ENCODE measurements at places on chromosomes 5 and 9. TPM values are rescaled to one million over a fixed set of nuclear protein-coding genes. Genes with fewer than 3 reads are reported as not detected.

Gene TAF11L3
- not detected for total RNA-seq

Gene ITK
- 319 TPM for total RNA-seq

Gene CTSV
- 0.48 TPM for total RNA-seq

Gene MRRF
- 58.8 TPM for total RNA-seq

Gene CENPK
- 78.0 TPM for total RNA-seq

Gene THG1L
- 29.3 TPM for total RNA-seq

Gene CDC20B
- 0.18 TPM for total RNA-seq

Gene AQP7
- total RNA-seq, result not detected

Gene ENTPD2
- total RNA-seq, result not detected

- peaks cover 19% of the 10 kb centered on the region for H3K4me1 ChIP-seq
- peak overlapping the region; percentile 46 for H3K27ac ChIP-seq
- no peaks in the 10 kb centered on the region for H3K27me3 ChIP-seq
Observed at GRCh38 chr9:136437430-136437829, 2.2 kb downstream of the INPP5E start.

- no peaks in the 10 kb centered on the region for H3K4me1 ChIP-seq
- H3K27ac ChIP-seq, result no peak overlapping the region
- no peaks in the 10 kb centered on the region for H3K36me3 ChIP-seq
- DNase-seq, result no peak
- H3K4me3 ChIP-seq, result no peak overlapping the region
Observed at GRCh38 chr5:123157791-123158581, 68.9 kb downstream of the PRDM6 start.

- no peak overlapping the region for H3K27ac ChIP-seq
- DNase-seq, result no peak
- H3K27me3 ChIP-seq, result no peaks in the 10 kb centered on the region
- H3K36me3 ChIP-seq, result no peaks in the 10 kb centered on the region
Observed at GRCh38 chr9:115746496-115746895, 407.1 kb upstream of the PAPPA start.

- H3K4me3 ChIP-seq, result no peak overlapping the region
- no peaks in the 10 kb centered on the region for H3K36me3 ChIP-seq
- no peaks in the 10 kb centered on the region for H3K4me1 ChIP-seq
- no peak overlapping the region for H3K27ac ChIP-seq
- no peak for DNase-seq
Observed at GRCh38 chr9:114140850-114141249, 14.5 kb upstream of the COL27A1 start.

- H3K4me1 ChIP-seq, result no peaks in the 10 kb centered on the region
- H3K36me3 ChIP-seq, result no peaks in the 10 kb centered on the region
- no peak overlapping the region for H3K4me3 ChIP-seq
- no peaks in the 10 kb centered on the region for H3K27me3 ChIP-seq
Observed at GRCh38 chr9:81499594-81499993, 189.8 kb downstream of the TLE1 start.

- DNase-seq, result no peak
- H3K36me3 ChIP-seq, result no peaks in the 10 kb centered on the region
- H3K27ac ChIP-seq, result no peak overlapping the region
- no peaks in the 10 kb centered on the region for H3K4me1 ChIP-seq
- H3K4me3 ChIP-seq, result no peak overlapping the region
- peaks cover 17% of the 10 kb centered on the region for H3K27me3 ChIP-seq
Observed at GRCh38 chr9:124562328-124562727, 55.1 kb upstream of the NR5A1 start.

- no peak for DNase-seq
- no peak overlapping the region for H3K4me3 ChIP-seq
- no peaks in the 10 kb centered on the region for H3K4me1 ChIP-seq
Observed at GRCh38 chr5:167049043-167049663, 1242.3 kb upstream of the WWC1 start.

DNA sequence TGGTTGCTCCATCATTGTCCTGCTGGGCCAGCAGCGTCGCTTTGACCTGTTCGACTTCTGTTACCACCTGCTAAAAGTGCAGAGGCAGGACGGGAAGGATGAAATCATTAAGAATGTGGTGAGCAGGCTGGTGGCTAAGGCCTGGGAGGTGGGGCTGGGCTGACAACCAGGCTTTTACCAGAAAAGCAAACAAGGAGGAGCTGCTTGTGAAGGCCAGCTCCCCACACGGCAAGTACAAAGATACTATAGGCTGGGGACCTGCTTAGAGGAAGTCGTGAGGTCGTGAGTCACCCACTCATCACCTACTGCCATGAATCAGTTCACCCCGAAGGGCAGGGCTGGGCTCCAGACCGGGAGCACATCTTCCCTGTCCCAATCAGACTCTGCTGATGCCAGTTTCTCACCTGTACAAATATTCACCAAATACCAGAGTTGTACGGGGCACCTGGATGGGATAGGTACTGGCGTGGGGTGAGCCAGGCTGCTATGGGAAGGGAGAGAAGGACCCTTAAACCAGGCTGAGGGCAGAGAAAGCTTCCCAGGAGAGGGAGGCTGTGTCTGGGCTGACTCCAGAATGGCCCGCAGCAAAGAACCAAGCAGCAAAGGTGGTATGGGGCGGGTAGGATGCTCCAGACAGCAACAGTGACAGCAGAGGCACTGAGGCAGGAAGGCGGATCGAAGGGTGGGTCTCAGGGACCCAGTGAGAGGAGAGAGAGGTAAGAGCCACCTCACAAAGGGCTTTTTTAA, 69.3 kb upstream of the NIPAL4 start:
- no peak overlapping the region for H3K4me3 ChIP-seq
- no peaks in the 10 kb centered on the region for H3K27me3 ChIP-seq
- peak overlapping the region; percentile 96 for H3K27ac ChIP-seq

DNA sequence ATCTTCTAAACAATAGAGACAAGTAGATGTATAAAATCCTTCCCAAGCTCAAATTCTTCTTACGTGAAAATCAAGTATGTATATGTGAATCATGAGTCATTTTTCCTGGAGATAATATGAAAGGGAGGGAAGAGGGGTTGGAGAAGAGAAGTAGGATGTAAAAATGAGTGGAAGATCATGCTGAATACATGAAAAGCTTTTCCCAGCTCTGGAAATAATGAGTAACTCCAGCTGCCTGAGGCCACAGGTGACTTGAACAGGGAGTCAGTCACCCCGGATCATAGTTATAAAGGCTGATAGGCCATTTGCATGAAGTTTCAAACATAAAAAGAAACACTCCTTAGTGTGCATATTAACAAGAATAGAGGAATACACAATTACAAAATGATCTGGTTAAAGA, 486.7 kb downstream of the EFNA5 start:
- DNase-seq, result no peak
- no peak overlapping the region for H3K27ac ChIP-seq
- no peaks in the 10 kb centered on the region for H3K36me3 ChIP-seq
- no peaks in the 10 kb centered on the region for H3K27me3 ChIP-seq

GRCh38 chr9:124281931-124282371, 24.2 kb downstream of the NEK6 start:
- no peak overlapping the region for H3K4me3 ChIP-seq
- peaks cover 36% of the 10 kb centered on the region for H3K4me1 ChIP-seq
- H3K27me3 ChIP-seq, result no peaks in the 10 kb centered on the region
- no peak for DNase-seq
- peaks cover 12% of the 10 kb centered on the region for H3K36me3 ChIP-seq
- no peak overlapping the region for H3K27ac ChIP-seq

- no peak overlapping the region for H3K4me3 ChIP-seq
- H3K27ac ChIP-seq, result no peak overlapping the region
- H3K27me3 ChIP-seq, result no peaks in the 10 kb centered on the region
- H3K4me1 ChIP-seq, result peaks cover 1% of the 10 kb centered on the region
- H3K36me3 ChIP-seq, result no peaks in the 10 kb centered on the region
- DNase-seq, result no peak
Observed at GRCh38 chr5:82298668-82299067, 20.5 kb upstream of the RPS23 start.

DNA sequence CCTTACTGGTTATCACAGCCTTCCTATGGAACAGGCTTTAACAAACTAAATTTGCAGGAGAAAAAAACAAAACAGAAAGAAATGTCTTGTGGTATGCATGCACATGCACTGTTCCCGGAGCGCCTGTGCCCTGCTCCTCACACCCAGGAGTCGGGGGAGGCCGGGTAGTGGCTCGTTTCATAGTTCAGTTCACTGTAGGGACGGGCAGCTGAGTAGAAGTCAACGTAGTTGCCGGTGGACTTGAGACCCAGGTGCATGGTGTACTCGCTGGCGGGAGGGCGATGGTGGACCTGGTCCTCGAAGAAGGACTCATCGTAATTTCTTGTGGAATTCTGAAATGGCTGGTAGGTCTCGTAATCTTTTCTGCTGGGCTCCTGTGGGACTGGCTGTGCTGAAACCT, 212.3 kb upstream of the DAP start:
- H3K27ac ChIP-seq, result no peak overlapping the region
- no peaks in the 10 kb centered on the region for H3K27me3 ChIP-seq

GRCh38 chr9:6843742-6844141, 86.0 kb downstream of the KDM4C start:
- DNase-seq, result no peak
- no peaks in the 10 kb centered on the region for H3K4me1 ChIP-seq
- no peak overlapping the region for H3K27ac ChIP-seq
- H3K27me3 ChIP-seq, result no peaks in the 10 kb centered on the region

GRCh38 chr5:2366816-2367215, 384.7 kb downstream of the IRX2 start:
- H3K27me3 ChIP-seq, result no peaks in the 10 kb centered on the region
- H3K4me3 ChIP-seq, result no peak overlapping the region
- DNase-seq, result no peak
- H3K27ac ChIP-seq, result no peak overlapping the region

GRCh38 chr9:88789785-88790184, 201.5 kb upstream of the S1PR3 start:
- H3K4me1 ChIP-seq, result peaks cover 12% of the 10 kb centered on the region
- DNase-seq, result no peak
- no peak overlapping the region for H3K4me3 ChIP-seq
- H3K27me3 ChIP-seq, result peaks cover 3% of the 10 kb centered on the region
- no peaks in the 10 kb centered on the region for H3K36me3 ChIP-seq
- H3K27ac ChIP-seq, result no peak overlapping the region

- no peaks in the 10 kb centered on the region for H3K4me1 ChIP-seq
- no peaks in the 10 kb centered on the region for H3K27me3 ChIP-seq
- H3K4me3 ChIP-seq, result no peak overlapping the region
- DNase-seq, result no peak
- no peak overlapping the region for H3K27ac ChIP-seq
Observed at GRCh38 chr9:4113711-4114110, 186.2 kb downstream of the GLIS3 start.

DNA sequence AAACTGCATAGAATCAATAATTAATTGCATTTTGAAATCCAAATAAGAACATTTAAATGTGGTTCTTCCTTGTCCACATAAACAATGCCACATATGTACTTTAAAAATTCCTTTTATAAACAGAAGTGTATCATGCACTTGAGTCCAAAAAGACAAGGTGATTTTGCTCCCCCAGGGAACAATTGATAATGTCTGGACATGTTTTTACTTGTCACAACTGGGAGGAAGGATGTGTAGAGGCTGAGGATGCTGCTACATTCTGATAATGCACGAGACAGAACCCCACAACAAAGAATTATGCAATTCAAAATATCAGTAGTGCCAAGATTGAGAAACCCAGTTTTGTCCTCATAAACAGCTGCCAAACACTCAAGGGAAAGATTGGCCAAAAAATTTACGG, 181.1 kb upstream of the ISL1 start:
- no peak overlapping the region for H3K27ac ChIP-seq
- no peak overlapping the region for H3K4me3 ChIP-seq
- DNase-seq, result no peak
- no peaks in the 10 kb centered on the region for H3K4me1 ChIP-seq
- no peaks in the 10 kb centered on the region for H3K36me3 ChIP-seq

- no peaks in the 10 kb centered on the region for H3K36me3 ChIP-seq
- H3K27ac ChIP-seq, result no peak overlapping the region
- no peaks in the 10 kb centered on the region for H3K4me1 ChIP-seq
- no peak overlapping the region for H3K4me3 ChIP-seq
Observed at GRCh38 chr5:23147625-23148024, 294.5 kb upstream of the CDH12 start.

- no peak overlapping the region for H3K27ac ChIP-seq
- DNase-seq, result no peak
- peaks cover 47% of the 10 kb centered on the region for H3K27me3 ChIP-seq
- H3K4me1 ChIP-seq, result no peaks in the 10 kb centered on the region
Observed at GRCh38 chr5:135505973-135506372, 29.8 kb downstream of the NEUROG1 start.

GRCh38 chr5:87671146-87671545, 258.4 kb upstream of the CCNH start:
- no peak for DNase-seq
- H3K27me3 ChIP-seq, result no peaks in the 10 kb centered on the region
- no peaks in the 10 kb centered on the region for H3K4me1 ChIP-seq
- no peak overlapping the region for H3K27ac ChIP-seq
- no peaks in the 10 kb centered on the region for H3K36me3 ChIP-seq

DNA sequence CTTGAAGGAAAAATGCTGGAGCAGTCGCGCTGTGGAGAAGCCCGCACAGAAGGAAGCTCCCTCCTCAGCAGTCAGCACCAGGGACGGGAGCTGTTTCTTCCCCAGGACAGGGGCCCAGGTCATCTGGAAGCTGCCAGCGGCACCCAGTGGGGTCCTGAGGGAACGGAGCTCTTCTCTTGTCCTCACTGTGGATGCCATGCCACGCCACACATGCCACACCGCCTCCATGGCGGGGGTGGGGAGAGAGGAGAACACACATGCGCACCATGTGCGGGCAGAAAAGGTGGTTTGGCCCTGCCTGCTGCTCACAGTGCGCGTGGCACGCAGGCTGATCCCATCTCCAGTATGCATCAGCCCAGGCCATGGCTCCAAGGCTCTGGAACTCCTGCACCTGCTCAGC, 41.7 kb upstream of the ZNF354B start:
- no peaks in the 10 kb centered on the region for H3K36me3 ChIP-seq
- no peaks in the 10 kb centered on the region for H3K27me3 ChIP-seq
- DNase-seq, result no peak
- no peaks in the 10 kb centered on the region for H3K4me1 ChIP-seq

DNA sequence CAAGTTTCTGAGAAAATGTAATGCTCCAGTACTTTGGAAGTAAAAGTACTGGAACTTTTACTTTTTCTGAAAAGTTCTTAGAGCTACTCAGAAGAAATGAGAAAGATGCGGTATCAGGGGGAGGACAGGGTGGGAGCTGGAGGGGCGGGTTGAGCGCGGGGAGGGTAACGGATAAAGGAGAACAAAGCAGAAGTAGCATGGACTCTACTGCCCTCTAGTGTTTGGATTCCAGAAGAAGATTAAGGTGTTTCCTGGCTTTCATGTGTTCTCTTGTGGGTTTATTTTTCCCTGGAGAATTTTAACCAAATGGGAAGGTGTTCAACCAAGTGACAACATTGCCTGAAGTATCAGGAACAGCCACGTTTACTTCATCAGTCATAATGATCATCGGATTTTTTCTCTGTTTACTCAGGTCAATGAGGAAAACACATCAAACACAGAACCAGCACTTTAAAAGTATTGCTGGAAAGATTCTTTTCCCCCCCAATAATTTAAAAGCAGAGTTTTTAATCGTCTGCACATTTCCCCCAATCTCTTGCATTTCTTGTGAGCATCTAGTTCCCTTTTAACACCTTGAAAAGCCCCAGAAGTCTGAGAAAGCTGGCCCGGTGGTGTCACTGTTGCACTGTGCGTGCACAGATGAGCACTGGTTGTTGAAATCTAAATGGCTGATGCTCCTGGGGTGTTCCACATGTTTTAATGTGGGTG, 190.6 kb downstream of the MPDZ start:
- H3K4me3 ChIP-seq, result no peak overlapping the region
- H3K4me1 ChIP-seq, result no peaks in the 10 kb centered on the region
- no peaks in the 10 kb centered on the region for H3K36me3 ChIP-seq
- no peak overlapping the region for H3K27ac ChIP-seq
- DNase-seq, result no peak
